Motor neuron (in vitro differentiated cells): ENCODE measurements at places on chromosomes 16 and 17. TPM values are rescaled to one million over a fixed set of nuclear protein-coding genes. Genes with fewer than 3 reads are reported as not detected.

TNP2 gene
- 0.27 and 0.31 TPM in 2 replicates for total RNA-seq

DNA sequence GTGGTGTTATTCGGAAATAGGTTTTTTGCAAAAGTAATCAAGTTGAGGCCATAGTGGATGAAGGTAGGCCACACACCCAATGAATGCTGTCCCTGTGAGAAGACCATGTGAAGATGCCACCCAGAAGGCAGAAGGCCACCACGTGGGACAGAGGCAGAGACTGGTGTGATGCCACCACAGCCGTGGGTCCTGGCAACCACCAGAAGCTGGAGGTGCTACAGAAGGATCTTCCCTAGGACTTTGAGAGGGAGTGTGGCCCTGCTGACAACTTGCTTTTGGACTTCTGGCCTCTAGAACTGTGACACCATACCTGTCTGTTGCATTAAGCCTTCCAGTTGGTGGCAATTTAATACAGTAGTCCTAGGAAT, 49.3 kb downstream of the RMI2 start:
- no peak for ATAC-seq

DNA sequence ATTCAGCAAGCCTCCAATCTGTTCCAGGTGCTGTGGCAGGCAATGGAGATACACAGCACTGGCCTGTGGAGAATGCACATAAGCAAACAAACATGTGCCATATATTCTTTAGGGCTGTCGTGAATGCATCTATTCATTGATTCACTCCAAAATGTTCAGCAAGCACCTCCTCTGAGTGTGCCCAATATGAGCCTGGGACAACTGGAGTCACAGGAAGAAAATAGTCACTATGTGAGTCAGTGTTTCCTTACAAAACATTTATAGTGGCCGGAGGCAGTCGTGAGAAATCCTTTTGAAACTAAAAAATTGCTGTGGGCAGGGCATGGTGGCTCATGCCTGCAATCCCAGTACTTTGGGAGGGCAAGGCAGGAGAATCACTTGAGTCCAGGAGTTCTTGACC, 310.1 kb downstream of the CA10 start:
- ATAC-seq: no peak

DNA sequence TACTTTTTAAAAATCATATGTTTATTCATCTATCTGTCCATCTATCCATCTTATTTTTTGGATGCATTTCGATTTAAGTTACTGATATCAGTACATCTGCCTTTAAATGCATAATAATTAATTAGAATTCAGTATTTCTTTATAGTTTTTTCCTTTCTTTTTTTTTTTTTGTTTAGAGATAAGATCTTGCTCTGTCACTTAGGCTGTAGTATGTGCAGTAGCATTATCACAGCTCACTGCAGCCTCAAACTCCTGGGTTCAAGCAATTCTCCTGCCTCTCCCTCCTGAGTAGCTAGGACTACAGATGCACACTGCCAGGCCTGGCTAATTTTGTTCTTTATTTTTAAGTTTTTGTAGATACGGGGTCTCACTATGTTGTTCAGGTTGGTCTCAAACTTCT, 133.4 kb downstream of the SSH2 start:
- ATAC-seq: no peak

GRCh38 chr17:9821921-9822320, at the start of gene GSG1L2:
Gene GSG1L2, minus strand, starts transcription at chr17:9822079. Its CDS starts 8 bp downstream, at chr17:9822071.
- ATAC-seq: no peak

GRCh38 chr16:79451196-79451816, 149.2 kb downstream of the MAF start:
- no peak for ATAC-seq

DNA sequence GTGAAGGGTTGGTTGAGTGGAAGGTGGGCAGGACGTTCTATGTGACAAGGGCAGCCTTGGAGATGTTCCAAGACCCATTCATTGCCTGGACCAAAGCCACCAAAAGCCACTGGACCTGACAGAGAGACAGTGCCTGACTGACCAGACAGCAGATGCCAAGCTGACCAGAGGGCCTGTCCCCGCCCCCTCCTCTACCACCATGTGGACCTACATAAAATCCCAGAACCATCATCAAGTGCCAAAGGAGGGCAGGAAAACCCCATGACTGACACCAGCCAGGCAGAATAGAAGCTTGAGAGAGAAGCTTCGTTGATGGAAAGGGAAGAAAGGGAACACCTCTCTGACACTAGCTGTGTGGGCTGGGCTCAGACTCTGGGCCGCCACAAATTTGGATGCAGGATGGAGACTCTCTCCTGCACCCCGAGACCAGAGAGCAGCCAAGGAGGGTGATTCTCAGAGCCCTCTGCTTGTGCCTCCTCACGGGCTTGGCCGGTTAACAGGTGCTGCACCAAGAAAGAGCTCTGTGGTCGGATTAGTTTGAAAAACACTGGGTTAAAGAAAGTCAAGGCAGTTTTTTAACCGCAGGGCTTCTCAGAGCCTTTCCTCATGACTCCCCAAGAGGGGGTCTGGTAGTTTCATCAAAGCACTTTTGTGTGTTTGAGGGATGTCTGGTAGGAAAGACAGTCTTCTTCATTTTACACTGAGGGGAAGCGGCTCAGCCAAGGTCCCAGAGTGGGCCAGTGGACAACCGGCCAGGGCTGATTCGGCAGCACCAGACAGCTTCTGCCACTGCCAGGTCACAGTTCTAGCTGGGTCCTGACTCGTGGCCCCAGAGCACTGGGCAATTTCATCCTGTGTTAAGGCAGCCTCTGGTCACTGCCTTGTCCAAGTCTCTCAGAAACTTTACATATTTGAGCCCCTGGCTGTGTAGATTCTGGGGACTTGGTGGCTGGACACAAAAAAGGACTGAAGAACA, 1.7 kb downstream of the TNFRSF13B start:
- no peak for ATAC-seq

- ATAC-seq: peak; percentile 52
Measured at GRCh38 chr17:43467981-43468581, 15.7 kb upstream of the DHX8 start.
